Type B pancreatic cell (in vitro differentiated cells): ENCODE measurements at places on chromosomes 7 and 10. TPM values are rescaled to one million over a fixed set of nuclear protein-coding genes. Genes with fewer than 3 reads are reported as not detected.

The SLC29A4 gene
- total RNA-seq, result 76.1 and 79.6 TPM in 2 replicates

DNA sequence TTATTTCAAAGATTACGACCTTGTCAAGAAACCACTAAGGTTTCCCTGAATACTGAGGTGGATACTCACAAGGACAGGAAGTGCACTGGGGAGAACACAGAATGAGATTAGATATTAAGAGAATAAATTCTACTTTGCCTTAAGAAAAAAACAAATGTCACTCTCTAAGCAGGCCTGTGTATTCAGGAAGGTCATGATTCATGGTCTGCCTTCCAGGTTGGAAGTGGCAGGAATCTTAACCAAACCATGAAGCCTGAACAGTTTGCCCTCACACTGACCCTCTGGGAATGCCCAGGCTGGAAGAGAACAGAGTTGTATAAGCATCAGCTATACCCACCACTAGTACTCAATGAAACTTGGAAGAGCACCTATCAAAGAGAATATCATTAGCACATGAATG is 227.6 kb downstream of the DGKI start:
- DNase-seq, result no peak

The GPR85 gene
- total RNA-seq, result 0.81 and 5.0 TPM in 2 replicates

- no peak for DNase-seq
Measured at GRCh38 chr10:67784474-67784873, 53.5 kb downstream of the DNAJC12 start.

GRCh38 chr7:949021-949934 is 5.2 kb downstream of the ADAP1 start:
- no peak for DNase-seq

The SDK1 gene
- total RNA-seq, result 17.8 and 26.1 TPM in 2 replicates

DNA sequence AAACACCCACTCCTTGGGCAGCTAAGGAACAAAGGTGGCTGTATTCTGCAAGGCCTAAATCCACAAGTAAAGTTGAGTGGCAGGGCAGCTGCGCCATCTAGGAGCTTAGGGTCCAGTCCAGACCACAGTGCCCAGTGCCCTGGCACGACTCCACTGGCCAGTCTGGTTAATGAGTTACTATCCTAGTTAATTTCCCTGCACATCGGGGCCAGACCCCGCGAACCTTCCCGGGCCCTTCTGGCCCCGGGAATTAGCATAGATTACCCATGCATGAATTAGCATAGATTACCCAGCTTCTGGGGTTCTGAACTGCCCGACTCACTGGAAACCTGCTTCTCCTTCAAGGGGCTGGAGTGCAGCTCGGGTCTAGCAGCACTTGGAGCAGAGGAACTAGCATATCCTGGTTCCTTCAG is 3.2 kb upstream of the EMX2 start:
- DNase-seq, result no peak

DNA sequence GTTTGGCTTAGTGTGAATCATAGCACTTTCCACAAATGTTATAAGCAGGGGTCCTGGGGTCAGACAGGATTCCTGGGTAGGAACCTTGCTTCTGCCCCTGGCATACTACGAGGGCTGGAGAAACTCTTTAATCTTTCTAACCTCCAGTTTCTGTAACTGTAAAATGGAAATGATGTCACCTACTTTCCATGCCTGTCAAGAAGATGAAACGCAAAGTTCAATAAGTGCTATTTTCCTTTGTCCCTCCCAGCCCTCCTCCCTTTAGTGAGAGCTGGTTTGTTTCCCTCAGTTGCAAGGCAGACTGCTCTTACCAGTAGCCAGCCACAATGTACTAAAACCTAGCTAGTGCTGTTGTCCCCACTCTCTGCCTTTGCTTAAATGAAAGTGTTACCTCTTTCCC is 117.1 kb upstream of the HPS1 start:
- DNase-seq, result no peak

GRCh38 chr10:97508342-97508741 is 9.6 kb downstream of the UBTD1 start:
- no peak for DNase-seq

DNA sequence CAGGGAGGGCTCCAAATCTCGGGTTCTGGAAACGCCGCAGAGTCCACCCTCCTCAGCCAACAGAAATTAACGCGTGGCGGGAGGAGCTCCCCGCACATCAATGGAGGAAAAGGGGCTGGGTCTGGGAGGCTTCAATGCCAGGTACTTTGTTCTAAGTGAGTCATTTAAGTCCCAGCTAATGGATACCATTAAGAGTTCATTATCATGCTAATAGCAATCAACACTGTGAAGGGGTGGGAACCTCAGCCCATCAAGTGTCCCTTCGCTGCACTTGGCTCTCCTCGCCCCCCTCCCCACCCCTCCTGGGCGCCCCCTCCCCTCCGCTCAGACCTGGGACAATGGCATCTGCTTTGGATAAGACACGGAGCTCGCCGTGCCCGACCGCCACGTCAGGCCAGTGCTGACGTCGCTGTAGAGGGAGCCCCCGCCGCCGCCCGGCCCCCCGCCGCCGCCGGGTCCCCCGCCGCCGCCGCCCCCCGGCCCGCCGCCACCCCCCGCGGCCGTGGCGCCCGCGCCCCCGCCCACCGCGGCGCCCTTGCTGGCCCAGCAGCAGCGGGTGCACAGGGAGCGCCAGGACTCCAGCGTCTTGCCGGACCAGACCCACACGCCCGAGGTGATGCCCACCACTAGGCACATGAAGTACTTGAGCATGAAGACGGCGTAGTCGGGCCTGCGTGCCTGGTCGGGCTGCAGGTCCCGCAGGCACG is 2.9 kb downstream of the FZD8 start:
- DNase-seq, result no peak

- no peak for DNase-seq
Measured at GRCh38 chr10:75431180-75432111, at the start of gene LRMDA. TSS of gene LRMDA (plus strand) at chr10:75431624.

- DNase-seq, result no peak
Measured at GRCh38 chr10:73561192-73561591, 29.9 kb downstream of the USP54 start.

GRCh38 chr10:48399056-48399541 is 92.6 kb downstream of the MAPK8 start:
- no peak for DNase-seq

The TFEC gene
- 0.12 and 0.62 TPM in 2 replicates for total RNA-seq

The NEUROD6 gene
- not detected in 2 replicates for total RNA-seq

The JCAD gene
- total RNA-seq, result 11.0 and 31.0 TPM in 2 replicates

GRCh38 chr7:131141443-131141967 is 186.2 kb upstream of the MKLN1 start:
- DNase-seq, result no peak

The MMRN2 gene
- total RNA-seq, result 4.0 and 5.5 TPM in 2 replicates

The CLEC2L gene
- total RNA-seq, result 0.21 and 0.34 TPM in 2 replicates

The EPHB6 gene
- total RNA-seq, result 8.4 and 8.8 TPM in 2 replicates

DNA sequence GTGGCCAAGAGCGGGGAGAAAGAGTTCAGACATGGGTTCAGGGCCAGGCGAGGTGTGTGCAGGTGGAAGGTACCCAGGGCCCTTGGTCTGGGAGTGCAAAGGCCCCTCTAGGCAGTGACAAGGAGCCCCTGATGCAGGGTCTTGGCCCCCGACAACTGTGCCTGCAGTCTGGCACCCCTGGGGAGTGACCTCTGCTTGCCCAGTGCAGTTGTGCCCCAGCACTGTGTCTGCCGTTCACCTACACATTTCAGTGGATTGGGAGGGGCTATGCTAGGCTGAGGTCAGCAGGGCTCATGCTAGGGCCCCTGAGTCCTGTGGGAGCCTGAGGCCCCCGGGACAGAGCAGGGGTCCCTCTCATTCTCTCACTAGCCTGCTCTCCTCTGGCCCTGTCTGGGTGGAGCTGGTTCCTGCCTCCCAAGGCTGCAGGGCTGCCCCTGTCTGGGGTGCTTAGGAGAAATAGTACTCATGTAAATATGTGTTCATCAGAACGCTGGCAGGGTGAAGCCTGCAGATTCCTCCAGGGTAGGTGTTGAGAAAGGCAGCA is 550.4 kb downstream of the TCERG1L start:
- DNase-seq, result no peak

The ELAPOR2 gene
- total RNA-seq, result 29.5 and 39.8 TPM in 2 replicates

DNA sequence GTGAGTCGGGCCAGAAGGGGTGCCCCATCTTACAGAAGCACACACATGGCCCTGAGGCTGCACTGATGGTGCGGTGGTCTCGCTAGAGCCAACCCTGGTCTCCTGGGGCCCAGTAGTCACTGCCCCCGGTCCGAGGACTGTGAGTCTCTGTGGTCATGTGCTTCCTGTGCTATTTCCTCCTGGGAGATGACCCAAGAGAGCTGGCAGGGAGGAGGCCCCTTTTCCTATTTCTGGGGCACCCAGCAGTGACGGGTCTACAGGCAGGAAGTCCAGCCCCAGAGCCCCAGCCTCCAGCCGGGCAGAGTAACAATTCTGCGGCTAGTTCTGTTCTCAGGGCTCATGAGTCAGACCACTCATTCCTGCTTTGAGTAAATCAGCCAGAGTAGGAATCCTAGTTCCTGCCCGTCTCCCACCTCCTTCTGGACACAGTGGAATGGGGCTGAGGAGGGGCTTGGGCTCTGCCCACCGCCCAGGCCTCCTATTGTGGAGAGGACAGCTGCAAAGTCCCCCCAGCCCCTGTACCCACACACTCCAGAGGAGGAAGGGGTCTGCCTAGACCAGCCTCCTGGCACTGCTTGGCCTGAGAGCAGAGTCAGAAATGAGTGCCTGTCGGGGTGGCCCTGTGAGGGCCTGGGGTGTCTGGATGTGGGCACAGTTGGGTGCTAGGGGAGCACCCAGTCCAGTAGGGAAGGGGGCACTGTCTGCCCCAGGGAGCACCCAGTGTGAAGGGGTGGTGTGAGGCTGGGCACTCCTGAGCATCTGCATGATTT is 80.5 kb upstream of the PPIF start:
- no peak for DNase-seq

The CPXM2 gene
- 15.0 and 51.1 TPM in 2 replicates for total RNA-seq

- no peak for DNase-seq
Measured at GRCh38 chr10:77682393-77683087, 44.9 kb upstream of the KCNMA1 start.

- DNase-seq, result no peak
Measured at GRCh38 chr10:96013956-96014355, 29.4 kb upstream of the CCNJ start.

The GHRHR gene
- total RNA-seq, result not detected in 2 replicates

GRCh38 chr7:28889290-28889689 is 68.8 kb downstream of the TRIL start:
- DNase-seq, result no peak

The PDE6C gene
- total RNA-seq, result not detected in 2 replicates

The MOGAT3 gene
- 0.94 and 1.1 TPM in 2 replicates for total RNA-seq

DNA sequence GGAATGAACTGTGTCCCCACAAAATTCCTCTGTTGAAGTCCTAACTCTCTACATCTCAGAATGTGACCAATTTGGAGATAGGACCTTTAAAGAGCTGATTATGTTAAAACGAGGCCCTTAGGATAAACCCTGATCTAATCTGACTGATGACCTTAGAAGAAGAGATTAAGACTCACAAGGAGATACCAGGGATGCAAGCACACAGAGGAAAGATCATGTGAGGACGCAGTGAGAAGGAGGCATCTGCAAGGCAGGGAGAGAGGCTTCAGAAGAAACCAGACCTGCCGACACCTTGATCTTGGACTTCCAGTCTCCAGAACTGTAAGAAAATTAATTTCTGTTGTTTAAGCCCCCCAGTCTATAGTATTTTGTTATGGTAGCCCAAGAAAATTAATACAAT is 94.9 kb upstream of the ZNF800 start:
- no peak for DNase-seq

DNA sequence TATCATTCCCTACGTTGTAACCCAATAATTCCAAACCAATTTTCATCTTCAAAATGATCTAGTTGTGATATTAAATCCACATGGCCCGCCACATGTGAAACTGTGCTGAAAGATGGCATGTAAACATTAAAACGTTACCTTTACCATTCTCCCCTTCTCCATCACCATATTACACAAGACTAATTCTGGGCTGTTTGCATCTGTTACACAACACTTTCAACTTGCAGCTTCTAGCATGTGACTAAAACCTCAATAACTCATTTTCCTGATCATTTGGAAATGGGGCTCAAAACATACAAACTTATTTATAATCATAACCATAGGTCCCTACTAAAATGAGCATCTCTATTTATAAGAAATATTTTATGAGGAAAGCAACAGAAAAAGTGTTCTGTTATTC is 4.7 kb downstream of the MTERF1 start:
- no peak for DNase-seq

DNA sequence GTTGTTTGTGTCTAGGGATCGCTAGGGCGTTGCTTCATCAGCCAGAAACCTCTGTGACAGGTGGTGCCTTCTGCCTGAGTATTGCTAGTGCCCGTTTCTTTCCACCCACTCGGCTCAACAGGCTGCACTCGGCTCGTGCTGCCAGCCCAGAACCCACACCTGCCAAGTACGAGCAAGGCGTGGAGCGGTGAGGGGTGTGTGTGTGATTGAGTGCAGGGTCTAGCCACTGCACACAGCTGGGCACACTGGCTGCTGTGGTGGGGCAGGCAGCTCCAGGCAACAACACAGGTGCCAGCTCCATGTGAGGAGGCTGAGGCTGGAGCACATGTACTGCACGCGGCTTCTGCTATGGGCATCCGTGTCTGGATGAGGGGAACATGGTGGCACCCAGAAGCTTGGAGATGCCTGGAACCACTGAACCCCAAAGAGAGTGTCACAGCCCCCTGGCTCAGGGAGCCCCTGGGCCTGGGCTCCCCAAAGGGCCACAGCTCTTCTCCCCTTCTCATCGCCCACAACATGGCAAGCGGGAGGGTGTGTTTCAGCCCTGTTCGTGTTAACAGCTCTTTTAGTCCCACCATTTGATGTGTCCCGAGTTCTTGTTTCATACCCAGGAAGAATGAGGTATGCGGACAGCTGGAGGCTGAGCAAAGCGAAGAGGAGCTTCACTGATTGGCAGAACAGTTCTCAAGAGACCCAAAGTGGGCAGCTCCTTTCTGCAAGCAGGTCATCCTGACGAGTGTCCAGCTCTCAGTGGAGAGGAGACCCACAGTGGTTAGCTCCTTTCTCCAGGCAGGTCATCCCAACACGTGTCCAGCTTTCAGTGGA is 78.1 kb downstream of the HDAC9 start:
- no peak for DNase-seq

The RBP4 gene
- 30.3 and 54.3 TPM in 2 replicates for total RNA-seq

GRCh38 chr7:16753932-16754855 is 639 bp downstream of the TSPAN13 start:
- DNase-seq, result peak; percentile 72

GRCh38 chr7:39005036-39005435 is 27.3 kb downstream of the POU6F2 start:
- DNase-seq, result no peak

GRCh38 chr10:47260505-47261111 is 39.4 kb upstream of the GDF10 start:
- DNase-seq, result peak; percentile 53

DNA sequence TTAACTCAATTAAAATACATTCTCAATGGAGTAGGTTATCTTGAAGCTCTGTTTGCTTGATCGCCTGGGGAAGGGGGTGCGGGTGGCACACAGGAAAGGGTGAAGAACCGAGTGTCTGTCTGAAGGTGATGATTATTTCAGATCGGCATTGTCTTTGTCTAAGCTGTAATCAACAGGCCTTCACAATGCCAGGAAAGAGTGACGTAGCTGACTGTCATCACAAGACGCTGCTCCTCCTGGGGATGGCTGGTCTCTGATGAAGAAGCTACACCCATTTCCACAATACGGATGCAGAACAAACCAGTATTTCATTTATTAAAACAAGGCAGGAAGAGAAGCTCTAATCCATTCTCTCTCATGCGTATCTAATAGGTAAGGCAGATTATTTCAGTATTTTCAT is 19.4 kb downstream of the JCAD start:
- DNase-seq, result no peak

The ATRNL1 gene
- 9.5 and 38.4 TPM in 2 replicates for total RNA-seq
